ENCODE measurements at places on chromosomes 5 and 9. TPM values are rescaled to one million over a fixed set of nuclear protein-coding genes. Genes with fewer than 3 reads are reported as not detected.

- no peak overlapping the region for H3K4me3 ChIP-seq
- H3K36me3 ChIP-seq = no peaks in the 10 kb centered on the region
- H3K4me1 ChIP-seq = no peaks in the 10 kb centered on the region
- no peak overlapping the region for H3K27ac ChIP-seq
Measured at GRCh38 chr5:52007230-52007858, 624.1 kb downstream of the ISL1 start.

The ZFP2 gene
- not detected for total RNA-seq

The EPB41L4B gene
- 0.34 TPM for total RNA-seq

The PCDHB10 gene
- 0.90 TPM for total RNA-seq

The PITX1 gene
- total RNA-seq = 14.0 TPM

DNA sequence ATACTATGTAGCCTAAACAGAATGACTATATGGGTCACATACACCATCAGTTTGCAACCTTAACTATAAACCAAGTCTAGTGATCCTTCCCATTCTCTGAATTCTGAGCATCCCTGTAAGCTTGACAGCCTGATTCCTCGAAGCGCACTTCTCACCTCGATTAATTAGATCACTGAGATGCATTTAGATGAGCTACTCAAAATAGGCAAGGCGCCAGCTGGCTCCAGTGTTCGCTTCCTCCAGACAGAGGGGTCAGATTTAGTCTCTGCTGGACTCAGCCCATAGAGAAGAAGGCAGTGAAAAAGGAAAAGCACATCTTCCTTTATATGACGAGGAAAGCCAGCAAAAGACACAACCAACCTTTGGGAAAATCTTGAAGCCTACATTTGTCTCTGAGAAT is 371.5 kb downstream of the MLLT3 start:
- H3K27ac ChIP-seq = no peak overlapping the region
- H3K4me1 ChIP-seq = no peaks in the 10 kb centered on the region
- H3K36me3 ChIP-seq = no peaks in the 10 kb centered on the region

The SLC36A2 gene
- not detected for total RNA-seq

The CDH9 gene
- total RNA-seq = not detected

- peak overlapping the region; percentile 74 for H3K27ac ChIP-seq
- H3K4me3 ChIP-seq = peak overlapping the region; percentile 43
- H3K27me3 ChIP-seq = peaks cover 2% of the 10 kb centered on the region
- peak; percentile 32 for DNase-seq
Measured at GRCh38 chr5:150044329-150044681, 42.0 kb downstream of the CSF1R start.

DNA sequence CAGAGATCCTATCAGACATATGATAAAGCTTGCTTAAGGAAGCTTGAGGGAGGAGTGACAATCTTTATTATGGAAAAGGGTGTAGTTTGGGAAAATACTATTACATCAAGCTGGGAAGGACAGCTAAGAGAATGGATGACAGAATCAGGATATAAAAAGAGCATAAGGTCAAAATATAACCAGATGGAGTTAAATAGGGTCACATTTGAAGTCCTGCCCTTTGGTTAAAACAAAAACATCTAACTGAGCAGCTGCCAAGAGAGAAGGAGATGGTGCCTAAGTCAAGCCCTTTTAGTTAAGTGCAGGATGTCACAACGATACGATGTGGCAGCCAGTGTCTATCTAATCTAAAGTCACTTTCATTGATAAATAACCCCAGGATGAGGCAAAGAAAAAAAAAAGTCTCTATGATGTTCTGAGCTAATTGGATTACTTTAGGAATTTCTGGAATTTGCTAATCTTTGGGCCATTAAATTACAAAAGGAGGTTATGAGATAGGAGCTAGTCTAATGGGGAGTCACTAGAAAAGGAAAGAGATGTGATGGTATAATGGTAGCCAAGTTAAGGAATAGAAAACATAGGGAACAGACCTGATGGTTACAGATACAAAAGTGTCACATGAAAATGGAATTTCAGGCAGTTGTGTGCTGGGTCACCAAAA is 365.2 kb downstream of the PDE4D start:
- H3K4me1 ChIP-seq = peaks cover 14% of the 10 kb centered on the region
- no peak for DNase-seq
- H3K27me3 ChIP-seq = peaks cover 2% of the 10 kb centered on the region
- H3K27ac ChIP-seq = no peak overlapping the region

DNA sequence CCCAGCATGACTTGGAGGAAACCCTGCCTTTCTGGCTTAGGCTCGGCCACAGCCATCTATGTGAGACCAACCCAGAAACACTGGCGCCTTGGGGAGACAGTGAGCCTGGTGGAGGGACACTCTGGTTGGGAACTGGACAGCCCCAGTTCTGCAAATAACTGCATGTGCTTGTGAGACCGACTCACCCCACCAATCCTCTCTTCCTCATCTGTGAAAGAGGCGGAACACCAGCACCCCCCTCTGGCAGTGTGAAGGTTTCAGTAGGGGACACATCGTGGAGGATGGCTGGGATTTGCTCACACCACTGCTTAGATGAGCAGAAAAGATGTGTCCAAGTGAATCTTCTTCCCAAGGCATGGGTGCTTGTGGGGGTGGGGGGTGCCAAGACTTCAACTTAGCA is 43.4 kb upstream of the N4BP3 start:
- peak; percentile 21 for DNase-seq
- no peaks in the 10 kb centered on the region for H3K4me1 ChIP-seq
- H3K4me3 ChIP-seq = no peak overlapping the region
- no peaks in the 10 kb centered on the region for H3K36me3 ChIP-seq

GRCh38 chr5:42500003-42500599 is 76.9 kb downstream of the GHR start:
- H3K27ac ChIP-seq = no peak overlapping the region
- no peaks in the 10 kb centered on the region for H3K27me3 ChIP-seq
- no peak overlapping the region for H3K4me3 ChIP-seq
- DNase-seq = no peak
- no peaks in the 10 kb centered on the region for H3K36me3 ChIP-seq

The FGFR4 gene
- 0.15 TPM for total RNA-seq

- DNase-seq = no peak
- H3K27me3 ChIP-seq = no peaks in the 10 kb centered on the region
- H3K36me3 ChIP-seq = no peaks in the 10 kb centered on the region
- no peak overlapping the region for H3K27ac ChIP-seq
- H3K4me3 ChIP-seq = no peak overlapping the region
Measured at GRCh38 chr9:75452512-75452911, 364.2 kb downstream of the OSTF1 start.

DNA sequence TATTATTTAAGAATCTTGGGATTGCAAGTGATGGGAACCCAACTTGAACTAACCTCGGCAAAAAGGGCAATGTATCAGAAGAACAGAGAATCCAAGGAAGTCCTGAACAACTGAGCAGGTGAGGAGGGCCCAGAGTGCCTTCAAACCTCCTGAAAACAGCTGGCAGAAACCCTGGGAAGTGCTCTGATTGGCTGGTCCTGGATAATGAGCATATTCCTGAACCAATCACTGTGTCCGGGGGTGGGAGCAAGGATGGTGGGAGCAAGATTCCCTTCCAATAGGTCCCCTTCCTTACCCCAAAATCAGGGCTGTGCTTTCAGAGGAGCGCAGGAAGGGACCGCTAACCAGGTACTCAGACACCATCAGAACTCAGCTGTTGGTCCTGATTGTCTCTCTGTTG is 31.9 kb upstream of the TBC1D2 start:
- peaks cover 15% of the 10 kb centered on the region for H3K27me3 ChIP-seq
- H3K27ac ChIP-seq = no peak overlapping the region
- no peak for DNase-seq
- H3K4me3 ChIP-seq = no peak overlapping the region
- H3K36me3 ChIP-seq = no peaks in the 10 kb centered on the region

- H3K4me1 ChIP-seq = peaks cover 49% of the 10 kb centered on the region
- no peak for DNase-seq
- H3K4me3 ChIP-seq = no peak overlapping the region
- peaks cover 2% of the 10 kb centered on the region for H3K27me3 ChIP-seq
- H3K36me3 ChIP-seq = peaks cover 18% of the 10 kb centered on the region
Measured at GRCh38 chr5:10235350-10235749, 14.3 kb downstream of the ATPSCKMT start.

GRCh38 chr5:81631621-81632020 is 119.3 kb downstream of the SSBP2 start:
- no peak overlapping the region for H3K4me3 ChIP-seq
- H3K27ac ChIP-seq = no peak overlapping the region
- peaks cover 9% of the 10 kb centered on the region for H3K4me1 ChIP-seq
- H3K36me3 ChIP-seq = peaks cover 15% of the 10 kb centered on the region

GRCh38 chr5:95086927-95087815 is 197.7 kb downstream of the MCTP1 start:
- peaks cover 40% of the 10 kb centered on the region for H3K4me1 ChIP-seq
- H3K4me3 ChIP-seq = no peak overlapping the region
- H3K27me3 ChIP-seq = no peaks in the 10 kb centered on the region
- no peaks in the 10 kb centered on the region for H3K36me3 ChIP-seq

GRCh38 chr9:131361202-131361833 is 32.6 kb upstream of the PRRC2B start:
- peak overlapping the region; percentile 38 for H3K27ac ChIP-seq
- peaks cover 6% of the 10 kb centered on the region for H3K27me3 ChIP-seq
- H3K36me3 ChIP-seq = no peaks in the 10 kb centered on the region
- peak; percentile 18 for DNase-seq
- H3K4me1 ChIP-seq = peaks cover 15% of the 10 kb centered on the region
- H3K4me3 ChIP-seq = no peak overlapping the region

DNA sequence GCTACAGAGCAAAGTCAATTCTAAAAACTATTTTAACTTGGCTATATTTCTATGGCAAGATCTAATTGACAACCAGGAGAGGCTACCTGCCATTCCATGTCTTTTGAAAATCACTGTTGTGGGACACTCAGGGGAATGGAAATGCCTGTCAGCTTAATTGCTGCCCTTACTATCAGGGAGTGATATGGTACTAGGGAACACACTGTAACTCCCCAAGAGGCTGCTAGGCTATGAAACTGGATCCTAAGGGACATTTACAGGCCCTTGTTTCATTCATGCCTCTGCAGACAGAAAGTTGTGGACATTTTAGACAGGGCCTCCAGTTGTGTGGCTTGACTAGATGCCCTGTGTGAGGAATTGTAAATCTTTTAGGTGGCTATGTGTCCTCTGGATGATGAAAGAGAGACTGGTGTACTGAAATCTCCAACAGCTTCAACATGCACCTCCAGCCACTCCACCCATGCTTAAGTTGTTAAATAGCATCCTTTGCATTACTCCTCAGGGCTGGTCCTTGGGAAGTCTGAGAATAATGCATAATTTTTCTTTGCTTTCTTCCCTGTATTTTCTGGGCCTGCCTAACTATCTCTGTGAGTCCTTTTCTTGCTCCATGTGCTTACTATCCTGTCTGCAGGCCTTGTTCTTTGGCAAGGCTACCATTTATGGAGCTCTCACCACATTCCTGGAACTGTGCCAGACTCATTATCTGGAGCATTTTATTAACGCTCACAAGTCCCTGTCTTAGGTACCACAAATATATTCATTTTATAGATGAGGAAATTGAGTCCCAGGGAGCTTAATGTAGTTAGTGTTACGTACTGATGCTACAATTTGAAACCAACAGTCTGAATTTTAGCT is 3.2 kb downstream of the MROH2B start:
- H3K36me3 ChIP-seq = no peaks in the 10 kb centered on the region
- H3K4me3 ChIP-seq = no peak overlapping the region
- H3K27me3 ChIP-seq = no peaks in the 10 kb centered on the region
- no peak for DNase-seq
- no peak overlapping the region for H3K27ac ChIP-seq
- peaks cover 16% of the 10 kb centered on the region for H3K4me1 ChIP-seq

DNA sequence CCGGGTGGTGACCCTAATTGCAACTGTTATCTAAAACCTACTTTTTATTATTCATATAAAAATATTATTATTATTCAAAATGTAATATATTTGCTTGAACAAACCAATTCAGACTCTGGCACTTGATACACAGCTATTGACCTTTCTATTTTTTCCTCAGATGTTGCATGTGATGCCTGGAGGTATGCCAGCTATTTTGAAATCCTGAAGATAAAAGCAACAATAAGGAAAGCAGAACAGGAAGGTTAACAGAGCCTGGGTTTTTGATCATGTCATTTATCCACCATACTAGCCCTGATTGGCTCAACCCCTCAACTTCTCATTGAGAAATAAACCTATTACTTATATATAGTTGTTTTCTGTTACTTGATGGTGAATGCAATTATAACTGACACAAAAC is 340.9 kb upstream of the KIF2A start:
- DNase-seq = no peak
- no peak overlapping the region for H3K4me3 ChIP-seq
- no peak overlapping the region for H3K27ac ChIP-seq
- no peaks in the 10 kb centered on the region for H3K27me3 ChIP-seq

The INSYN2B gene
- 15.7 TPM for total RNA-seq

The SV2C gene
- not detected for total RNA-seq

The BARHL1 gene
- total RNA-seq = not detected

The ERGIC1 gene
- total RNA-seq = 265 TPM

DNA sequence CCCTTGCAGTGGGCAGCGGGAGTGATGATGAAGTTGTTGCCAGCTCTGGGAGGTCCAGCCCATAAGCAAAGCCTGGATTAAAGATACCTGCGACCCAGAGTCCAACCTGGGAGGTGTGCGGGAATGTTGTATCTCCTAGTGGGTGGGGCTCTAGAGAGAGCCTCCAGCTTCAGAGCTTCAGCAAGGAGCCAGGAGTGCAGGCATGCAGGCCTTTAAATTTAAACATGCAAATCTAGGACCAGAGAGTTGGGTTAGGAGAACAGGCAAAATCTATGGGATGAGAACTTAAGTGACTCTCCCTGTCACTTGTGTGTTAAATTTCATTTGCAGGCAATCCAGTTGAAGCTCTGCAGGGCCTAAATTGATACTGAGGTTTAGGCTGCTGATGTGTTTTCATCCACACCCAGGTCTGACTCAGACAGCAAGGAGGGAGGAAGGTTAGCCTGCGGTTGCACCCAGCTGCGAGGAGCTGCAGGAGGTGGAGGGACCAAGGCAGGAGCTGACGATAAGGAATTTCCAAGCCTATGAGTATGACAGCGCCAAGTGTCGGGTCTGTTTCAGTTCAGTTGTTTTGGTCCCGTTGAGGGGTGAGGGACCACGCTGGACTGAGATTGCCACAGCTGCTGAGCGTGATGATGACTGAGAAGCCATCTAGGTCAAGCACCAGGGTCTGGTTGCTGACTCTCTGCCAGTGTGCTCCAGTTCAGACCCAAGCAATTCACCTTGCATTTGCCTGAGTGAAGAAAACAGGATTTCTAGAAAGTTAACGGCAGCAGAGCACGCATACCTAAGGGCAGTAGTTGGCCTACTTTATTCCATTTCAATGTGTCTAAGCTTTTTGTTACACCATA is 243.0 kb downstream of the ICE1 start:
- H3K36me3 ChIP-seq = peaks cover 4% of the 10 kb centered on the region
- H3K4me1 ChIP-seq = no peaks in the 10 kb centered on the region
- DNase-seq = no peak
- no peak overlapping the region for H3K4me3 ChIP-seq
- peaks cover 4% of the 10 kb centered on the region for H3K27me3 ChIP-seq

- H3K4me3 ChIP-seq = no peak overlapping the region
- peaks cover 8% of the 10 kb centered on the region for H3K27me3 ChIP-seq
- no peaks in the 10 kb centered on the region for H3K36me3 ChIP-seq
- H3K4me1 ChIP-seq = peaks cover 18% of the 10 kb centered on the region
- peak; percentile 28 for DNase-seq
Measured at GRCh38 chr9:89109666-89110065, 69.0 kb downstream of the SHC3 start.

- H3K27ac ChIP-seq = no peak overlapping the region
- peaks cover 9% of the 10 kb centered on the region for H3K27me3 ChIP-seq
- no peak overlapping the region for H3K4me3 ChIP-seq
- H3K4me1 ChIP-seq = no peaks in the 10 kb centered on the region
- DNase-seq = no peak
- H3K36me3 ChIP-seq = no peaks in the 10 kb centered on the region
Measured at GRCh38 chr5:168831383-168831782, 252.2 kb upstream of the PANK3 start.
